ENCODE measurements at places on chromosomes 5 and 9.

DNA sequence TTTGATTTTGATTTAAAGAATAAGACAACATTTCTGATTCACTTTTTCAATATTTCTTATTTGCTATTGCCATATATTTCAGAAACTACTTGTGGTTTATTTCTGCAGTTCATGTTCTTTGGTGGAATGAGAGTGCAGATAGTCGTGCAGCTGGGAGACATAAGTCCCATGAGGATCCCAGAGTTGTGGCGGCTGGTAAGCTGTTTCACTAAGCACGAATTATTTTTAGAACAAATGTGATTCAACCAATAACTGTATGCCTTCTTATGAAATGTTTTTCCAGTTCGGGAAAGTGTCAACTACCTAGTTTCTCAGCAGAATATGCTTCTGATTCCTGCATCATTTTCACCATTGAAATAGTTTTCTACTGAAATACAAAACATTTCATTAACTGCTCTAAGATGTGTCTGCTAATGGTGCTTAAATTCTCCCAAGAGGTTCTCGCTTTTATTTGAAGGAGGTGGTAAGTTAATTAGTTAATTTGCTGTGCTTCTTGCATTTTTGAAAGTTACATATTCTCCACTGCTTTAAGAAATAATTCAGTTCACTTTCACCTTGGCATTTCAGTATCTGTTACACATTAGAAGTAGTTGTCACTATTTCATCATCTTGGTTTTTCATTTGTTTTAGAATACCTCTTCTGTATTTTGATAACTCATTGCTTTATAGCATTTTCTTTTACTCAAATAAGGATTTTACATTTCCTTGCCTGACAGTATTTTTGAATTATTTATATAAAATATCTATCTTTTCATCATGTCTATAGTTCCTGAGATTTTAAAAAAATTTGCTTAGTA is 9.0 kb downstream of the NIPSNAP3B start:
- no peak for DNase-seq

- no peak for DNase-seq
Observed at GRCh38 chr5:39178861-39179260, 40.5 kb downstream of the FYB1 start.

DNA sequence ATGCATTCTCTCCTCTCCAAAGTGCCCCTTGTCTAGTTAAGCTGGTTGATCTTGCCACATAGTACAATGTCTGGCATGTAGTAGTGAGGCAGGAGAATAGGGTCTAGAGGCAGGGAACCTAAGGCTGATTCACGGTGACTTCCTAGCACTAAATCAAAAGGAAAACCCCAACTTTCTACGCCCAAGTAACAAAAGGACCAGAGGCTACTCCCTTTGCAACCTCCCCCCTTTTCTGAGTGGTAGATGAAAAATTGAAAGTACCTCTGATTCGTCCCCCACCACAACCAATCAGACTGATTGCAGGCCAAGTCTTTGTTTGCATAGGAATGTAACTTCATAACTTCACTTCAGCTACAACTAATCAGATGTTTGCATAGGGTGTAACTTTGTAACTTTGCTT is 278.8 kb downstream of the PSAT1 start:
- DNase-seq = no peak

GRCh38 chr5:1763548-1763911 is 36.1 kb downstream of the MRPL36 start:
- DNase-seq = no peak

GRCh38 chr9:138104251-138105122 is 226.9 kb downstream of the CACNA1B start:
- no peak for DNase-seq
